Foreskin melanocyte (primary cell): ENCODE measurements at places on chromosomes 5 and 9.

DNA sequence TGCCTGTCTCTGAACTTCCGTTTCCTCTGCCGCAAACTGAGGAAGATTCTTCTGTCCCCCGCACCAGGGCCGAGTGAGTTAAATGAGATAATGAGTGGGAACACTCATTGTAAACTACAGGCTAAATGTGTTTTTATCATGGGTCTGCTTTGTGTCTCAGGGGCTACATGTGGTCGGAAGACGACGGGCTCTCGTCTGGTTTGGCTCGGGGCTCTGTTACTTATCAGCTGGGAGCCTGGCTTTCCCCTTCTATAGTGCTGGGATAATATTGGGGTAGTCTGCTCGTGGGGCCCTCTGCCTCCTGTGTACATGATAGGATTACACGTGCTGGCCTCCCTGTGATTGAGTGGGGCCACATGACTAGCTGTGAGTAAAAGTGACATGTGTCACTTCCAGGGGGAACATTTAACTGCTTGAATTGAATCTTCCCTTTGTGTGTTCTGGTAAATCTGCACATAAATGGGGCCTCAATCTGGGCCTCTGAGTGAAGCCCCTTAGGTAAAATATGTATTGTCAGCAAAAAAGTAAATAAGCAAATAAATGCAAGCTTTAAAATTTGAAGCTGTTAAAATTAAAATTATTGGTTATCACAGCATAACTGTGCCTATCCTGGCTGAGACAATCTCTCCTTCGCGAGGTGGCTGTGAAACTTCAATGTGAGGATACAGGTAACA, 86.9 kb upstream of the SH3PXD2B start:
- no peak for DNase-seq

GRCh38 chr5:40227366-40227765, 452.3 kb upstream of the PTGER4 start:
- DNase-seq = no peak

DNA sequence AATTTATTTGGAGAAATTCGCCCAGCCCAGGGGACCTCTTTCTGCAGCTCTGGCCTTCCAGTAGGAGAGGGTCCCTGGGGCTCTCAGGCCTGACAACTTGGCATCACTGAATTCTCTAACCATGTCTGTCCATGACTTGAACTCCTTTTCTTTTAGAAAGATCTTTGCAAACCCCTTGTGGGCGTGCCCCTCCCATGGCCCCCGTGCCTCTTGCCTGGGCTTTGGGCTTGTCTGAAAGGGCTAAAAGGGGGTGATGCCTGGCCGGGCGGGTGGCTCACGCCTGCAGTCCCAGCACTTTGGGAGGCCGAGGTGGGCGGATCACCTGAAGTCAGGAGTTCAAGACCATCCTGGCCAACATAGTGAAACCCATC, 3.2 kb upstream of the SQSTM1 start:
- no peak for DNase-seq

DNA sequence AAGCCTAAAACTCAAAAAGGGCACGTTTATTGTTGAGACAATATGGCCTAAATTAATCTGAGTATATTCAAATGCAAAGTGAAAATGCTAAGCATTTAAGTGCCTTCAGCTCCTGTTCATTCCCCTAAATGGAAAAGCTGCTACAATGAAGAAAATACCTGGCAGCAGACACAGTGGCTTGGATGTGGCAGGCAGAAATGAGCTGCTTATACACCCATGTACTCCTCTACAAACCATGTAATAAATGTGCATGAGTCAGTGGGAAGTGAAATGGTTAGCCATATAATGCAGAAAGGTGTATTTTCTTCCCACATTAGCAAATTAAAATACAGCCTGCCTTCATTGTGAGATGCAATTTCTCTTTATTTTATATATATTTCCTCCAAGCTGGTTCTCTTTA, 859.2 kb upstream of the SEMA6A start:
- DNase-seq = no peak

DNA sequence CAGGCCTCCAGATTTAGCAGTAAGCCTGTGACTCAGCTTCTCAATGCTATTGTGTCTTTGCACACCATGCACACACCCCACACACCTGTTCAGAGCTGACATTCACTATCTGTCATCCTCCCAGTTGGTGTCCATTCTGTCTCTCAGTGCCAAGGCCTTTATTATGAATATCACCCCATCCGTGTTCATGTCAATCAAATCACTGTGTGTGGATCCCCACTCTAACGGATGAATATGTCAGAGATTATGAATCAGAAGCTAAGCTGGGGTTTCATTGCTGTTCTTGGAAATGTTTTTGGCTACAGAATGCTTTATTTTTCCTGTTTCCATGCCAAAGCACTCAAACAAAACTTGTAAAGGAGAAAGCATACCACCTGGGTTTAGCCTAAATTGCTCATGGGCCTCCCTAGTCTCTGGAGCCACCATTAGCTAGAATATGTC, 9.4 kb upstream of the MAMDC2 start:
- DNase-seq = no peak
